GM03348 (cell line): ENCODE measurements at places on chromosomes 2 and 18.

DNA sequence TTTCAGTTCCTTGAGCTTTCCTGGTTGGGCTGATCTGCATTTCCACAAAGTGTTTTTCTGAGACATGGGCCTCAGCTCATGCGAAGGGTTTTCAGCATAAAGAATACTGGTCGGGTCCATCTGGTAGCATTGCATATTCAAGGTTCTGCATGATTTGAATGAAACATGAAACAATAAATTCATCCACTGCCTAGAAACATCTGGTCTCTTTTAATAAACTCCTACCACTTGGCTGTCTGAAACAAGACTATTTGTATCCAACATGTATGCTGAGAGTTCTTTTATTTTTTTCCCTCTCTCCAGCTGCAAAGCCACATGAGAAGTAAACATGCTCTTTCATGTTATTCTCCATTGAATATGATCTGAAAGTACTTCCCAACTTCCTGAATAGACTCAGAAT, 314.9 kb upstream of the SOX11 start:
- DNase-seq = no peak

- no peak for DNase-seq
Measured at GRCh38 chr18:58067601-58068000, 23.6 kb downstream of the NEDD4L start.

- DNase-seq = no peak
Measured at GRCh38 chr2:195535911-195536522, 121.0 kb upstream of the SLC39A10 start.

- DNase-seq = no peak
Measured at GRCh38 chr18:76177160-76177559, 317.9 kb downstream of the ZNF516 start.

DNA sequence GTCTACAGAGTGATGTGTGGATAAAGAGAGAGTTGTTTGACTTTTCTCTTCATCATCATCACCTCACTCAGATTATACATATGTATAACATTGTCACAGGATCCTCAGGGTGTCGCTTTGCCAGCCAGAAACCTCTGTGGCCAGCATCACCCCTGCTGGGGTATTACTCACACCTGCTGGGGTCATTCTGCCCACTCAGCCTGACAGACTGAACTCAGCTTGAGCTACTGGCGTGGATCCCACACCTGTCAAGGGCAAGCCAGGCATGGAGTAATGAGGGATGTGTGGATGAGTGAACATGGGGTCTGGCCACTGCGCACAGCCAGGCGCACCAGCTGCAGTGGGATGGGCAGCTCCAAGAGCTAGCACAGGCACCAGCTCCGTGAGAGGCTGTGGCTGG, 870.6 kb downstream of the CBLN2 start:
- no peak for DNase-seq

- DNase-seq = no peak
Measured at GRCh38 chr2:238270606-238271005, 17.8 kb downstream of the PER2 start.

GRCh38 chr2:8232871-8233270, 449.0 kb upstream of the ID2 start:
- DNase-seq = no peak

DNA sequence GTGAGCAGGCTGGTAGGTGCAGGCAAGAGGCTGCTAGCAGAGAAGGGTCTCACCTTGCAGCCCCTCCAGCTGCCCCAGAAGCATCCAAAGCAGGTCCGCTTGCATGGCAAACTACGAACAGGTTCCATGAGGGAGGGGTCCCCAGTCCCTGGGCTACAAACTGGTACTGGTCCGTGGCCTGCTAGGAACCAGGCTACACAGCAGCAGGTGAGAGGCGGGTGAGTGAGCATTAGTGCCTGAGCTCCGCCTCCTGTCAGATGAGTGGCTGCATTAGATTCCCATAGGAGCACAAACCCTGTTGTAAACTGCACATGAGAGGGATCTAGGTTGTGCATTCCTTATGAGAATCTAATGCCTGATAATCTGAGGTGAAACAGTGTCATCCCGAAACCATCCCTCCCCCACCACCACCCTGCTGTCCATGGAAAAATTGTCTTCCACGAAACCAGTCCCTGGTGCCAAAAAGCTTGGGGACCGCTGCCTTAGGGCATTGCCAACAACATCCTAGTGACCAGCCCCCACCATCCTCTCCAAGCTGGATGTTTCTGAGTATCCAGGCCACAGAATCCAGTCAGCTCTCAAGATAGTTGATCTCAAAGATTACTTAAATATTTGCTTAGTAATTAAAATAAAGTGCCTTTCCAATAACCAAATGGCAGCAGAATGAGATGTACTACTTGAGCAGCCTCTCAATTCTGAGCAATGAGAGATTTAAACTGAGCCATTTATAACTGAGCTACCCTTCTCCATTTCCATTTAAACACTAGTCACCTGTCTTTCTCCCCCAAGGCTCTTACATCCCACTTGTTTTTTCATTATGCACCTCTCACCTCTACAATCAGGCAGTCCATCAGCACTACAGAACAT, 32.4 kb downstream of the LRP2 start:
- no peak for DNase-seq

- DNase-seq = no peak
Measured at GRCh38 chr2:101405351-101405899, 18.1 kb upstream of the CREG2 start.
